NCI-H1436 treated with DMSO at 0.1 percent for 48 hours (cell line): ENCODE measurements at places on chromosomes 2 and 18.

- no peak for DNase-seq
Observed at GRCh38 chr2:12616456-12617156, 100.1 kb upstream of the TRIB2 start.

- DNase-seq: no peak
Observed at GRCh38 chr2:128458505-128458904, 139.8 kb upstream of the HS6ST1 start.

DNA sequence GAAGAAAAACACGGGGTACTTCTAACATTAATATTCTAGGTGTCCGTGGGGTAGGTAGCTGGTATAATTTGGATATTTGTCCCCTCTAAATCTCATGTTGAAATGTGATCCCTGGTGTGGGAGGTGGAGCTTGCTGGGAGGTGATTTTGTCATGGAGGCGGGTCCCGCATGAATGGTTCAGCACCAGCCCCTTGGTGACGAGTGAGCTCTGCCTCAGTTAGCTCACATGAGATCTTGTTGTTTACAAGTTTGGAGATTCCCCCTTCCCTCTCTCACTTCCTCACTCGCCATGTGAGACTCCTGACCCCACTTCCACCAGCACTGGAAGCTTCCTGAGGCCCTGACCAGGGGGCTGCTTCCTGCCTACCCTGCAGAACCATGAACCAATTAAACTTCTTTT is 35.4 kb upstream of the DNER start:
- no peak for DNase-seq

GRCh38 chr2:220081171-220081570 is 453.7 kb downstream of the SLC4A3 start:
- DNase-seq: no peak

DNA sequence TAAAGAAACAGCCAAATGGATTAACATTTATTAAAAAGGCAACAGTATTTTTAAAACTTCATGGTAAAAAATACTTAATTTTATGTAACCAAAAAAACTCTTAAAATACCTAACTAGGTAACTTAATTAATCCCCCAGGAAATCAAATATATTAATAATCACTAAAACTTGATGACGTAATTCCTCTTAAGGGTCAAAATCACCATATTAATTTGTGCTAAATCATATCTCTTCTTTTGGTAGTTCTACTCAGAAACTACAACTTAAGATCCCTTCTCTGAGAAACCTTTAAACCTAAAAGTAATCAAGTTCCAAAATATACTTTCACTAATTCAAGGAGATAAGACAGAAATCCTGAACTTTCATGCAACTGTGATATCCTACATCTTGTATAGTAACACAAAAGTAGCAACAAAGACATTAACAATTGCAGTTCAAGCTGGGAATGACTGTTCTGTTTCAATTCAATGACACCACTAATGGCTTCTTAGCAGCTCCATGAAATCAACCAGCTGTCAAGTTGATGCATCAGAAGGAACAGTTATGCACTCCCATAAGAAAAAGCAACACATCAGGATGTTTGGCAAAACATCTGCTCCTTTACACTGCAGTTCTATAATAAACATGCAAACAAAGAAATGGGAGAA is 4.0 kb downstream of the BAZ2B start:
- peak; percentile 54 for DNase-seq

DNA sequence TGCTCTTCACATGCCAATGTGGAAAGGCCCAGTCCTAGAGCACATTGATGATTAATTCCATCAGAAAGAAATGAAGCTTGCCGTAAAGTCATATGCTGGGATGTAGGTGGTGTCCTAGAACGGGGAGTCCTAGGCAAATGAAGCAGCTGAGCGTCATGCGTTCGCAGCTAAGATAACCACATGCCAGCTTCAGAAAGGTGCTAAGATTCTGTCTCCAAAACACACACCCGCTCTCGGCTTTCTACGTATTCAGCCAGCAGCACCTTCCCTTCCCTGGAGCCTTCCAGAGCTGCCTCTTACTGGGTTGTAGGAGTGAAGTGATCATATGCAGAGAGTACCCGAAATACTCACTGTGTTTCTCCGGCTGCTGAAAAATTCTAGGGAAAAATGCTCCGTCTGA is 421.6 kb upstream of the ID2 start:
- no peak for DNase-seq

DNA sequence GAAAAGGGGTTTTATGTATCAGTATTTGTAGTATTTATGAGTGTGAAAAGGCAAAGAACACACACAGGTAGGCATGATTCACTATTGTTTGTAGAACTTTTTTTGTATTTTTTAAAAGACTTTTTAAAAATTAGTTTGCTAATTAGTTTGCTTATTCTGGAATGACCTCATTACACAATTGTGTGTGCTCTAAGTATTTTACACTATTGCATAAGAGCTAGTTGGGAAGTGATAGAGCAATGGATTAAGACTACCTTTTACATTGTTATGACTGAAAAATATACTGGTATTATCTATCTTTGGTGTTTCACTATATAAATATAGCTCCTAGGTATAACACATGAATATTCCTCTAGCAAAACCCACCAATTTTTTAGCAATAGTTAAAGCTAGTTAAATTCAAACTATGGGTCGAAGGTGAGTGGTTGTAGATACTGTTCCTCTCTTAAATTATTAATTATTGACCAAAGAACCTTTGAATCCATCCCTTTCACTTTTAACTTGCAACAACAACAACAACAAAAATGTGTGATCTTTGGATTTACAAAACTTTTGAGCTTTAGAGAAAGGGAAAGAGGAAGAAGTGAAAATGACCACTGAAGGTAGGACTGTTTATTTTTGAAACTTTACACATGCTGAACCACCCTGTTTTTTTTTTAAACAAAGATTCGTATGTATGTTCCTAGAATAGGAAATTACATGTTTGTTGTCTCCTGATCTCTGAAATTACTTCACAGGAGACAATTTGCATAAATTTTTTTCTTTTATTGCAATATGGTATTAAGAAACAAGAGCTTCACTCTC is 18.7 kb downstream of the ITPRID2 start:
- no peak for DNase-seq

DNA sequence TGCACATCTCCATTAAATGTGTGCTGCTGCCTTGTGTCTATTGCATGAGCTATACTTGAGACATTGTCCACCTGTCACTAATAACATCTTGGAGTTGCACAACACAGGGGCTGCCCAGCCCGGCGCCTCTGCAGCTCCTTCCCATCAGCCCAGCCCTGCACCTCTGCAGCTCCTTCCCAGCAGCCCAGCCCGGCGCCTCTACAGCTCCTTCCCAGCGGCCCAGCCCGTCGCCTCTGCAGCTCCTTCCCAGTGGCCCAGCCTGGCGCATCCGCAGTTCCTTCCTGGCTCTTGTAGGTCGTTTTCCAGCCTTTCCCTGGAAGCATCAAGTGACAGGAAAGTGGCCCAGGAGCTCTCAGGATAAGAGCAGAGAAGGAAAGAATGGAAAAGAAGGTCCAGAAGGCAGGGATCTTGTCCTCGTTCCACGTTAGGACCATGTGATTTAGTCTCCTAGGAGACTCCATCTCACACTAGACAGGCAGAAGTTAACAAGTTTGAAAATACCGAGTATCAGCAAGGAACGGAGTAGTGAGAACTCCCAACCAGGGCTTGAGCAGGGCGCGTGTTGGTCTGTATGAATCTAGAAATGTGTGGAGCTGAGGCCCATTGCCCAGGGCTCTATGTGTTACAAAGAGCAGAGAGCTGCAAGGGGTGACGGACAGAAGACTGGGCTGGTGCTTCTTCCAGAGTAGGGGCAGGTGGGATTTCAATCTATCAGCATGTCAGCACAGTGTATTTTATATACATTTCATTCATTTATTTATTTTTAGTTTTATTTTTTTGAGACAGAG is 115.7 kb upstream of the TPO start:
- DNase-seq: no peak

DNA sequence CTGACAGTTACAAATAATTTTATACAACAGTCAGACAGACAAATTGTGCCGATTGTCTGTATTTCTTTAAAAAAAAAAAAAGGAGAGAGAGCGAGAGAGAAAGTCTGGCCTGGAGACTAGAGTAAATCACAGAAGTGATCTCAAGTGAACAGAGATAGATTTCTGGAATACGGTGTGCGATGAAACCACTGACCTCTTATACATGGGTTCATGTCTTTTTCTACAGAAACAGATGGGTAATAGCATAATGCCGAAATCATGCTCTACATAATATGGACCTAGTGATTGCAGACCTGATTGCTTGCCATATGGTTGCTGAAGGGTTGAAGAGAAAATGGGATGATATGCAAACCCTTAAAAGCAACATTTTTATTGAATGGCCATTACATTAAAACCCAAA is 403.3 kb upstream of the FANCL start:
- no peak for DNase-seq

GRCh38 chr2:45337481-45337880 is 273.6 kb downstream of the SRBD1 start:
- DNase-seq: no peak

GRCh38 chr2:128279009-128279408 is 39.7 kb downstream of the HS6ST1 start:
- no peak for DNase-seq

DNA sequence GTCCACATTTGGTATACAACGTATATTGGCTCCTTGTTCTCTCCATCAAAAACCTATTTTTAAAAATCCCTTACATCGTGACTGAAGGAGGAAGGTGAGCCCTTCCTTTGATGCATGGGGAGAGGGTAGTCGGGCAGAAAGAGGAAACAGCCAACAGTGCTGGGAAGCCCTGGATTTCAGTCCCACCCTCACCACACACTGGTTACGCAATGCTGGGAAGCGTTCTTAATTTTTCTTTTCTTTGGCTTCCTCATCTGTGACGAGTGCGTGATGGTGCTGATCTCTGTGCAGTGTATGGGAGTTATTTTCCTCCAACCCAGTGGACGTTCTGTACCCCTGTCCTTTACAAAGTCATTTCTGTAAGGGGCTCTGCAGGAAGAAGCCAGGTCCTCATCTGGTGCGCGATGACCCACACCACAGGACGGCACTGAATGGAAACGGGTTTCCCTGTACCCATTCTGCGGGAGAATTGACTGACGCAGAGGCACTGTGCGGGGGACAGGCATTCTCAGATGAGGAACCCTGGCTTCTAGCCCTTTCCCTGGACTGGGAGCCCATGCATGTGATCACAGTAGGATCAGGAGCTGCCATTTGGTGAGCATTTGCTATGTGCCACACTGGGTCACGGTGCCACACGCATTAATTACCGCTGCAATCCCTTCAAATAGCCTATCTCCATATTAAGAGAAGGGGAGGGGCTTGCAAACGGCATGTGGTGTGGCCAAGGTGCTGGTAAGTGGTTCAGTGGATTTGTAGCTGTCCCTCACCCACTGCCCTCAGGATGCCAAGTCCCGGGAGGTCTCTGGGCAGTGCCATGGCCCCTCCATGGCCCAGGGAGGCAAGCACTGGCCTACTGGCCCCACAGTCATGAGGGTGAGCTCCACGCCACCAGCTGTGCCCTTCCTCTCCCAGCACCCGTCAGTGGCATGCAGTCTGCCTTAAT is 4.3 kb downstream of the COLEC11 start:
- no peak for DNase-seq

DNA sequence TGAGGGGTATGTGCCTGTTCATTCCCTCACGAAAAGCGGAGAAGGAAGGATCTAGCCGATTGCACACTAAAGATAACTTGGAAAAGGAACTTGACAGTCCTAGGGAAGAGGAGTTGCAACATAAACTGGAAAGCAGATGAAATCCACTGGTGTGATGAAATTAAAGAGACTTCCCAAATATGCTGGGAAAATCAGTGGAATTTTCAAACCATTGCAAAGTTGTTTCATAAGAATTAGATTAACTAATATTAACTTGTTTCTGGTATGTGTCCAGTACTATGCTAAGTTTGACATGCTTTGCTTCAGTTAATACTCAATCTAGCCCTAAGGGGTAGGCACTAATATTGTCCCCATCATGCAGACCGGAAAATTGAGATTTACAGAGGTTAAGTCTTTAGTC is 222.7 kb downstream of the IKZF2 start:
- DNase-seq: no peak

- no peak for DNase-seq
Observed at GRCh38 chr18:58796220-58796619, 68.5 kb upstream of the ZNF532 start.

- DNase-seq: no peak
Observed at GRCh38 chr2:203583701-203584100, 48.6 kb upstream of the RAPH1 start.

DNA sequence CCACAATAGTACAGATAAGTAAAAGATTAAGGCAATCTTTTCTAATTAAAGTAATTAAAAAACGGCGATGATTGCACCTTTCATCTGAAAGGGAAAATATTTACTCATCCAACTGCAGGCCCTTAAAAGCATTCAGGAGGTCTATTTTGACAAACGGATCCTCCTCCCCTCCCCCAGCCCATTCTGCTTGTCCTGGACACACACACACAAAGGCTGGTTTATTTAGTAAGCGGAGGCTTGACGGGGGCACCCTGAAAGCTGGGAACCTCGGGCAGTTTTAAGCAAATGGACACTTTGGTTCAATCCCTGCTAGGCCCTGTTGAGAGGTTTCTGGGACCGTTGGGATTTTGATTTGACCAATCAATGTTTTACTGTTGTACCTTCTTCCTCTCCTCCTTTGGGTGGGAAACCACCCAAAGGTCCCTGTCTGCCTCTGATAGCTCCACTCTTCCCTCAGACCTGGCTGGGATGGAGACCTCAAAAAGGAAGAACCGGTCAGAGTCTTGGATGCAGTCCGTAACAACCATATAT is 135.8 kb upstream of the HAAO start:
- peak; percentile 89 for DNase-seq

DNA sequence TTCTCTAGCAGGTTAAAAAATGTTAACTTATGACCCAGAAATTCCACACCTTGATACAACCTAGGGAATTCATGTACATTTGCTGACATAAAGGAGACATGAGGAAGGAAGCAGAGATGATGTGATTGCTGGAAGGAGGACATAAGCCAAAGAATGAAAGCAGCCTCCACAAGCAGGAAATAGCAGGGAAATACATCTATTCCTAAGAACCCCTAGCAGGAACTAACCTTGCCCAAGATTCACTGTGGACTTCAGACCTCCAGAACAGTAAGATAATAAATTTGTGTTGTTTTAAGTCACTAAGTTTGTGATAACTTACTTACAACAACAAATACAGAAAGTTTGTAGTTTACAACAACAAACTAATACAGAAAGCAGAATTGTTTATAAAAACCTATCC is 4.6 kb upstream of the DSG4 start:
- no peak for DNase-seq

GRCh38 chr2:208092093-208092832 is 32.1 kb downstream of the CRYGD start:
- no peak for DNase-seq

DNA sequence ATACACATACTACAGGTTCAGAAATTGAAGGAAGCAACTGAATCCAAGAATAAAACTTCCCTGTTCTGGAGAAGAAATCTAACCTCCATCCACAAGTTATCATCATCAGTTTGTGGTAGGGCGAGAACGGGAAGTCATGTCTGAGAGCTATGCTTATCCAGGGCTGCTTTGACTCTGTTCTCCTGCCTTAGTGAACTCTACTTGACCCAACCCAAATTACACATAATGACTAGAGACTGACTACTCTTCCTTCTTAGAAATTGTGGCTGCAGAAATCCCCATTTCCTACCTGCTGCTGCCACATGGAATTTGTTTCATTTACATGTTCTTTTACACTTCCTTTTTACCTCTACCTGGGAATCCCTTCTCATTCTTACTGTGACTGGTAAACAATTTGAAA is 1102.6 kb upstream of the PIK3C3 start:
- DNase-seq: no peak
